ENCODE measurements at places on chromosomes 5 and 9.

DNA sequence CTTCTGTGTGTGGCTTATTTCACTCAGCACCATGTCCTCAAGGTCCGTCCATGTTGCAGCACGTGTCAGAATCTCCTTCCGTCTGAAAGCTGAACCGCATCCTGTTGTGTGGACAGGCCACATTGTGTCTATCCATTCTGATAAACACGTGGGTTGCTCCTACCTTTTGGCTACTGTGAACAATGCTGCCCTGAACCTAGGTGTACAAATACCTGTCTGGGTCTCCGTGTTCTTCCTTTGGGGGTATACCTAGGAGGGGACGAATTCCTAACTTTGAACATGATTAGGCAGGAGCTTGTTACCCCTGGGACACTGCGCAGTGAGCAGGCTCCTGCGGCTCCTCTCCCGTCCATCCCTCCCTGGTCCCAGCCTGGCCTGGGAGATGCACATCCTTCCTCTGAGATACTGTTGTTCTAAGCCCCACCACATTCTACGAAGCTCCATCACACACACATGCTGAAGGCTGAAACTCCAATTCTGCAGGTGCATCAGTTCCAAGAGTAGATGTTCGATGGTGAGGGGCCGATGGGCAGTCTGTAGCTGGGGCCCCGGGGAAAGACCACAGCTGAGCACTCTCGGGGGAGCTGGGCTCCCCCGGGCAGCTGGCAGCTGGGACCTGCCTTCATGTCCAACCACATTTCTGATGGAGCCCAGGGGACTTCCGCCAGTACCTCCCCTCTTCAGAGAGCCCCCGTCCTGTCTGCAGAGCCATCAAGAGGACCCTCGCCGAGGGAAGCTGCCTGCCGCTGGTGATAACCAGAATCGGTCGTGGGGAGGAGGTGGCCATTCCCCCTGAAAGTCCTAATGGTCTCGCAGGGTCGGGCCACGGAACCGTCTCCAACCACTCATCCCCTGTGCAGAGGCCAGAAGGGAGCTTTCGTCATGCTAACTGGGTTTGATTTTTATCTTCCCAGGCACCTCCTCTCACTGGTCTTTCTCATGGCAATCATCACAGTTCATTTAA is 120.9 kb downstream of the COL23A1 start:
- no peak for DNase-seq

GRCh38 chr5:38808666-38809343 is 37.0 kb upstream of the OSMR start:
- DNase-seq, result no peak

DNA sequence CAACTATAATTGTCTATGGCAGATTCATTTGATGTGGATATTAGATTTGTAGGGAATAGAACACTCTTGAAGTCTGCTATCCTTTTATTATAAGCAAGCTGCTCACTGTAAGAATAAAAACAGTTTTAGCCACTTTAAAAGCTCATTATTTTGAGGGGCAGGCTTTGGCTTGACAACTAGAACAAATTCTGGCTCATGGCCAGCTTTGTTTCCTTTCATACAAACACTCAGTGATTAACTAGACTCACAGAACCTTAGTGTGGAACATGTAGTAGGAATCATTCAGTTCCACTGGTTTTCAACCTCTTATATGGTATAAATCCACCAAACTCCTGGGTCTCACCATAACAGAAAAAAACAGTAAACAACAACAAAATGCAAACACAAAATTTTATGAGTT is 27.4 kb upstream of the CEP120 start:
- no peak for DNase-seq

DNA sequence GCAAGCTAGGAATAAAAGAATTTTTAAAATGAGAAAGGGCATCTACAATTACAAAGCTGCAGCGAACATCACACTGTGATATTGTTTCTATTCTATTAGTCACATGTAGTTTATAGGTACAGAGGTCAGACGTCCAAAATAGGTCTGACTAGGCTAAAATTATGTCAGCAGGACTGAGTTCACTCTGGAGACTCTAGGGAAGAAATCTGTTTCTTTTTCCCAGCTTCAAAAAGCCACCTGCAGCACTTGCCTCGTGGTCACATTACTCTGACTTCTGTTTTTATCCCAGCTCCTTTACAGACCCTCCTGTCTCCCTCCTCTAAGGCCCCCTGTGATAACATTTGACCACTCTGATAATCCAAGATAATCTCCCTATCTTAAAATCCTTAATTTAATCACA is 5.1 kb upstream of the CKS2 start:
- DNase-seq, result no peak

DNA sequence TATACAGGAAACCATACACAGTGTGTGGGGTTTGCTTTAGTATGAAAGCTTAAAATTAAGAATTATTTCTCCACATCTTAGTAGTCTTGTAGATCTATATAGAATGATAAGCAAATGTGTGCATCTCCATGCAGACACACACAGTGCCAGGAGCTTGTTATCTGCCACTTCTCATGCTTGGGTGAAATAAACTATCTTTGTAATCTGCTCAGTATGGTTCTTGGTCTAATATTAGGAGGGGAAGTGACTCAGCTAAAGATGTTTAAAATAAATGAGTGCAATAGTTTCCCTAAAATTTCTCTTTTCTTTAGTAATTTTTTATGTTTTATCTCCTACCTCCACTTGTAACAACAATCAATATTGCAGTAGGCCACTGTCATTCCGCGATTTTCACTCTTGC is 689.6 kb downstream of the TAF11L14 start:
- DNase-seq, result no peak

DNA sequence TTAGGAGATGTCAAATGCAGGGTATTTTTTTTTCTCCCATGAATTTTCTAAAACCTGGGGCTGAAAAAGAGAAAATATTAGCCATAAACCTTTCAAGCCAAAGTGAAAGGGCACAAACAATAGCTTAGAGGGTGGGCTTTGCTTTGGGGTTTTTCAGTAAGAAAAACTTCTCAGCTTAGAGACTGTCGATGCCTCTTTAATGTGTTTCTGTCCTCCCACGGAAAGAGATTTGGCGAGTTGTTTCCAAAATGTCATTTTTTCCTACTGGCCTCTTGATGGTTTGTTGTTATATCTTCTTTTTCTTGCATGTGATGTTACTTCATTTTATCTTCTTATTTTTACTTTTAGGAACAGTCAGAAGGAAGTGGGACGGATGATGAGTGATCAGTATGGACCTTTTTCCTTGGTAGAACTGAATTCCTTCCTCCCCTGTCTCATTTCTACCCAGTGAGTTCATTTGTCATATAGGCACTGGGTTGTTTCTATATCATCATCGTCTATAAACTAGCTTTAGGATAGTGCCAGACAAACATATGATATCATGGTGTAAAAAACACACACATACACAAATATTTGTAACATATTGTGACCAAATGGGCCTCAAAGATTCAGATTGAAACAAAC is 177.3 kb downstream of the SMARCA2 start:
- DNase-seq, result no peak

GRCh38 chr9:137417161-137418021 is 5.6 kb downstream of the EXD3 start:
- DNase-seq, result no peak

GRCh38 chr5:150112201-150113046 is 26.1 kb upstream of the CSF1R start:
- no peak for DNase-seq

GRCh38 chr5:168734620-168735300 is 155.6 kb upstream of the PANK3 start:
- no peak for DNase-seq

GRCh38 chr5:88888291-88888690 is 5.3 kb upstream of the MEF2C start:
- no peak for DNase-seq

DNA sequence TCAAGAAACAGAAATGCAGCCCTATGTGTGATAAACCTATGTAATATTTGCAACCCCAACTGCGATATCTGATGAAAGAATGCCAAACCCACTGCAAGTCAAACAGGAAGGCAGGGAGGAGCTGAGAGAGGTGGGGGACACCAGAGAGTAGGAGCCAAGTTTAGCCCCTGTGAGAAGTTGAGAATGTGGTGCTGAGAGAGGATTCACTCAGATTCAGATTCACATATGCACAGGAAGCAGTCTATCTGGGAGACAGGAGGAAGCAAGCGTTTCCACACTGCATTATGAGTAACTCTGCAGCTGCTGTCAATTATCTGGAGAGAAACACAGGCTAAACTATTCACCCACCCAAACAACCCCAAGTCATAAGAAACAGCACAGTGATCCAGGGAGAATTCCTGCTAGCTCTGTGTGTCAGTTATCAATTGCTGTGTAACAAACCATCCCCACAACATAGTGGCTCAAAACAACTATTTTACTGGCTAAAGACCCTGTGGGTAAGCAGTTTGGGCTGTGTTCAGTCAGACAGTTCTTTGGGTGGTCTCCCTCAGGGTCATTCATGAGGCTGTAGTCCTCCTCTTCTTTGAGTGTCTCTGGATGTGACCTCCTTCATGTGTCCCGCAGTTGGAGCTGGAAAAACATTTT is 161.9 kb upstream of the RAI14 start:
- DNase-seq, result no peak

DNA sequence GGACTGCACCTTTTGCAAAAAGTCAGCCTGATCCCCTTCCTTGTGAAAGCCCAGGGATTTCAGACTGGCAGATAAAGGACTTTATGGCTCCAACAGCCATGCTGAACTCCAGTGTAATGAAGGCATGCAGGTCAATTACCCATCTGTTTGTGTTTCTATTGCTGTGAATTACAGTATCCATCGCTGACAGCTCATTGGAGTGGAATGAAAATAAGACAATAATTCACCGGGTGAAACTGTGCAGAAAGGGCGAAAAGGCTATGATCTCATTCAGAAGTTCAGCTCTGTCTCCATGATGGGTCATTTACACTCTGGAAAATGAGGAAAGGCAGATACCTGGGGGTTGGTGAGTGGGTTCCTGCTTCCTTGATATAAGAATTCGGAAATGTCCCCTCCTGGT is 148.0 kb downstream of the BRINP1 start:
- no peak for DNase-seq

Data from central memory CD8-positive, alpha-beta T cell (primary cell).